NCI-H526 treated with DMSO at 0.1 percent for 48 hours (cell line): ENCODE measurements at places on chromosomes 2 and 18.

GRCh38 chr2:97011977-97012569 is 25.7 kb upstream of the FAM178B start:
- peak; percentile 53 for DNase-seq

DNA sequence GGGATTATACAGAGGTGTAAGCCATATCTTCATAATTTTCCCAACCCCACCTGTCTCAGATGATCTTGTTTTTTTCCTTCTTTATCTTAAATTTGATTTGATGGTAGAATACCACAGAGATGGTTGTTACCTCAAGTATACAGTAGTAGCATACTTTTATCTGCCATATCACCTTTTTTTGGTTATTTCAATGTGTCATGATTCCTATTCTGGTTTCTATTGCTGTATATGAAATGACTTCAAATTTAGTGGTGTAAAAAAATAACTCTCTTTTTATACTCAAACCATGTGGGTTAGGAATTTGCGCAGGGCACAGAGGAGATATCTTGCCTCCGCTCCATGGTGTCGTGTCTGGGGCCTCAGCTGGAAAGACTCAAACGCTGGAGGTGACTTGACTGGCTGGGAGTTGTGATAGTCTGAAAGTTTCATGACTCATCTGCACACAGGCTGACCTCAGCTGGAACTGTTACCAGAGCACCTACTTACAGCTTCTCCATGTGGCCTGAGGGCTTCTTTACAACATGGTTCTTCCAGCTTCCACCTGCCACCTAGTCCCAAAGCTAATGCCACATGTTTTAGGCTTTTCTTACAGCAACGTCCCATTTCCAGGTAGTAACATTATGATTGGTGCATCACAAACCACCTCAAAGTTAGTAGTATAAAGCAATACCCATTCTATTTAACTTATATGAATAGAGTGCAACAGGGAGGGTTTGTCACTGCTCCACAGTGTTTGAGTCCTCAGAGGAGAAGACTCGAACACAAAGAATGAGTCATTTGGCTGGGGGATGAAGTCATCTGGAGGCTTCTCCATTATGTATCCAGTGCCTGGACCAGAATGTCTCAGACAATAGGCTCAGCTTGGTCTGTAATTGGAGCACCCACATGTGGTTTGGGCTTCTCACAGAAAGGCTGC is 82.3 kb upstream of the XPO1 start:
- DNase-seq, result no peak

DNA sequence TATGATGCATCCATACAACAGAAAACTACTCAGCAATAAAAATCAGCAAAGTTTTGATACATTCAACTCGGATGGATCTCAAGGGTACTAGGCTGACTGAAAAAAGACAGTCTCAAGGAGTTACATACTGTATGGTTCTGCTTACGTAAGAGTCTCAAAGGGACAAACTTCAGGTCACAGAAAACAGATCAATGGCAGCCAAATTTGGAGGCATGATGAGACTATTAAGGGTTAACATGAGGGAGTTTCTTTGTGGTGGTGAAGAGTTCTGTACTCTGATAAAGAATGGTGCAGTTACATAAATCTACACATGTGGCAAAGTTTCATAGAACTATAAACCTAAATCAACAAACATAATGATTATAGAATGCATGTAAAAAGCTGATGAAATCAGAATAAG is 81.4 kb downstream of the COBLL1 start:
- DNase-seq, result no peak

GRCh38 chr2:38097258-38097987 is 21.5 kb upstream of the CYP1B1 start:
- DNase-seq, result no peak

DNA sequence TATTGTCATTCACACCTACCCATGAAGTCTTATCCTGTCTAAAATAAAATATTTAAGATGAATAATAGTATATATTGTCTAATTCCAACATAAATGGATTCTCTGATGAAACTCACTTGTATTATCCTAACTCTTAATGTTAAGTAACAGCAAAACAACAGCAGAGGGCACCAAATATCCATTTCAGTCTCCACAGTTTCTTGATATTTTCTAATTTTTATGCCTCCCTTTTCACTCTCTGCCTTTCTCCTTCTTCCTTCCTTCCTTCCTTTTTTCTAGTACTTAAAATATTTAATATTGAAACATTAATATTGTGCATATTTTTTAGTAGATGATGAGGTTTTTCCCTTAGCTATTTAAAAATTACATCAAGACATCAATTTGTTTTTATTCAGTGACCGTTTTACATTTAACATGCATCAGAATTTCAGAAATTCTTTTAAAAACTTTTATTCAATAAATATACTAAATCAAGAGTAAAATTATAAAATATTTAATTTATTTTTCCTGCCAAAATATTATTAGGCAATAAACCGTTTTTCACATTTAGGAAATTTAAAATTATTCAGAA is 97.6 kb downstream of the WDR7 start:
- DNase-seq, result peak; percentile 51

GRCh38 chr2:110866466-110866865 is 134.1 kb downstream of the ACOXL start:
- peak; percentile 40 for DNase-seq
